PC-3 (cell line): ENCODE measurements at places on chromosomes 7 and 10.
A peak's percentile ranks its signal among the peaks of the same experiment; 100 is the strongest.

DNA sequence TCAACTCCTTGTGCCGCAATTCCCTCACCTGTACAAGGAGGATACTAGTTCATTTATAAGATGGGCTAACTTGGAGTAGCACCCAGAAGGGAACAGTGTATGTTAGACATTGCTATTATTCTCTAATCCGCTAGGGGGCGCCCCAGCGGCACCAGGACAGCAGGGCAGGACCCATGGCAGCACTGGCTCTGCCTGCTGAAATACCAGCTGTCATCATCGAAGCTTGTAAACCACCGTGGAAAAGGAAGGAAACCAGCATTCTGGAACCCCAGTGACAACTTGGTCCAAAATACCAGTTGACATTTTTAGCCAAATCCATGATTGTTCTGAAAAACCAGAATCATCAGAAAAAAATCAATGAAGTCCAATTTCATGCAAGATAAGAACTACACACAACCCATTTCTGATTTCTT lies 134.4 kb downstream of the ITGA8 start:
- H3K27me3 ChIP-seq: no peaks in the 10 kb centered on the region; the same call in 1 of the 2 replicates
- peak; percentile 44 for DNase-seq
- no peaks in the 10 kb centered on the region for H3K4me1 ChIP-seq
- H3K27ac ChIP-seq: no peak overlapping the region
- no peaks in the 10 kb centered on the region for H3K36me3 ChIP-seq

- no peak overlapping the region for H3K4me3 ChIP-seq
- no peak overlapping the region for H3K27ac ChIP-seq
- no peaks in the 10 kb centered on the region for H3K36me3 ChIP-seq
These were observed 97.9 kb downstream of the DOCK1 start for GRCh38 chr10:127003032-127003685.

GRCh38 chr10:77741746-77742145 lies 104.1 kb upstream of the KCNMA1 start:
- no peak overlapping the region for H3K4me3 ChIP-seq
- no peaks in the 10 kb centered on the region; the same call in 1 of the 2 replicates for H3K36me3 ChIP-seq
- no peak for DNase-seq
- H3K4me1 ChIP-seq: peaks cover 13% of the 10 kb centered on the region

- no peak overlapping the region for H3K4me3 ChIP-seq
- no peaks in the 10 kb centered on the region for H3K27me3 ChIP-seq
- H3K36me3 ChIP-seq: no peaks in the 10 kb centered on the region
- H3K27ac ChIP-seq: no peak overlapping the region
- H3K4me1 ChIP-seq: no peaks in the 10 kb centered on the region
These were observed 46.9 kb downstream of the JAKMIP3 start for GRCh38 chr10:132112611-132113010.

DNA sequence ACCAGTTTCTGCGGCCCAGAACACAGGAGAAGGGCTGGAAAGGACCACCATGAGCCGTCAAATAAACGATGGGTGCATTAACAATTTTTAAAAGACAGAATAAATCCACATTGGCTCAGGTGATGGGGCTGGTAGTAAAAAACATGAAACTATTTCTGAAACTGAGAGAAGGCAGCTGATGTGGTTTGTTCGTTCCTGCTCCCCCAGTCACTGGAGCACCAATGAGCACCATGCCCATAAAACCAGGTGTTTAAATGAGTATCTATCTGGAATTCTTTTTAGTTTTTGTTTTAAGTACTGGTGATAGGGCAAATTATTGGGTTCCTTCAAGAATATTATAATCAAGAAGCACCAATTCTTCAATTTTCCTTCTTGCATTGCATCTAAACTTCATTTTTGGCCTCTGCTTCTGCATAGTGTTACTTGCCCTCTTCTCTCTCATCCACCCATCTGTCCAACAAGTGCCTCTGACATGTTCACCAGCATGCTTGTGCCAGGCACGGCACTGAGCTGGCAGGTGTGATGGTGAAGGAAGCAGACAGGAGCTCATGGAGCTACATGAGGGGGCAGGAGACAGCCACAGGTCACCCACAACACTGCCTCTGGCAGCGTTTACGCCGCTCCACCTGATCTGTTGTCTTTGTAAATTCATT lies 65.5 kb downstream of the LARP4B start:
- DNase-seq: no peak
- H3K27ac ChIP-seq: no peak overlapping the region
- no peaks in the 10 kb centered on the region for H3K36me3 ChIP-seq
- H3K4me1 ChIP-seq: no peaks in the 10 kb centered on the region

GRCh38 chr10:28278842-28279241 lies 24.0 kb downstream of the MPP7 start:
- H3K27me3 ChIP-seq: no peaks in the 10 kb centered on the region
- no peak overlapping the region for H3K27ac ChIP-seq
- DNase-seq: no peak
- no peaks in the 10 kb centered on the region for H3K36me3 ChIP-seq
- no peak overlapping the region for H3K4me3 ChIP-seq
- H3K4me1 ChIP-seq: no peaks in the 10 kb centered on the region

GRCh38 chr7:23927709-23928417 lies 217.8 kb downstream of the STK31 start:
- no peak overlapping the region for H3K4me3 ChIP-seq
- H3K27me3 ChIP-seq: peaks cover 3% of the 10 kb centered on the region; the same call in 1 of the 2 replicates
- no peak overlapping the region for H3K27ac ChIP-seq
- no peaks in the 10 kb centered on the region for H3K4me1 ChIP-seq

- DNase-seq: no peak
- no peak overlapping the region for H3K4me3 ChIP-seq
These were observed 94.3 kb downstream of the OSBPL3 start for GRCh38 chr7:24885716-24886115.

GRCh38 chr10:77566914-77567566 lies 70.6 kb downstream of the KCNMA1 start:
- H3K4me1 ChIP-seq: peaks cover 13% of the 10 kb centered on the region; the same call in 1 of the 2 replicates
- no peak overlapping the region for H3K27ac ChIP-seq
- H3K4me3 ChIP-seq: no peak overlapping the region
- no peaks in the 10 kb centered on the region for H3K27me3 ChIP-seq
- DNase-seq: no peak
- H3K36me3 ChIP-seq: no peaks in the 10 kb centered on the region
